ENCODE measurements at places on chromosomes 16 and 17. TPM values are rescaled to one million over a fixed set of nuclear protein-coding genes. Genes with fewer than 3 reads are reported as not detected.

The EME1 gene
- 1.2 TPM for total RNA-seq

The TRPV2 gene
- total RNA-seq, result 2.4 TPM

The TMEM107 gene
- total RNA-seq, result 23.6 TPM

DNA sequence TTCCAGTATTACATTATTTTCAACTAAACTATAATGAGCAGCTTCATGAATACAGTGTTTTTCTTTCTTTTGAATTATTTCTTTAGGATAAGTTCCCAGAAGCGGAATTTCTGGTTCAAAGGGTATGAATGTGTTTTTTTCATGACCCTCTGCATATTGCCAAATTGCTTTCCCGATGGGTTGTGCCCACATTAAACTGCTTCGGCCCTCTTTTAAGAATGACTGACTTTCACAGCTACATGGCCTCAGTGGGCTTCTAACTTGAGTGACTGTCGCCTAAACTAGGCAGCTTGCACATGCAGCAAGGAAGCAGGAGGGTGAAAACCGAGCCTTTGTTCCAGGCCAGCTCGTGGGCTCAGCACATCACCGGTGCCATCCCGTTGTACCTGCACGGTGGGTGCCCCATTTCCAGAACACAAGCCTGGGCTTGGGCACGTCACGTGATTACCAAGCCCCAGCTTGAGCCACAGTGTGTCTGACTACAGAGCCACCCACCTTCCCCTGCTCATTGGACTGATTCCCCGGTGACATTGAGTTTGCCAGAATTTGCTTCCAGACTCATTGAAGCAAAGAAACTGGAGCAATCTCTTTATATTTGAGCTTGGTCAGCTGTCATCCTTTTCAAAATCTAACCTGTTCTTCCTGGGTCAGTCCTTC lies 112.8 kb downstream of the CLEC16A start:
- peak; percentile 27 for DNase-seq

- no peak for DNase-seq
These were observed 2.6 kb upstream of the UNC119 start for GRCh38 chr17:28555022-28555421.

GRCh38 chr16:9820476-9821246 lies 361.6 kb downstream of the GRIN2A start:
- no peak for DNase-seq

GRCh38 chr17:15303851-15304250 lies 37.5 kb downstream of the TEKT3 start:
- no peak for DNase-seq

GRCh38 chr17:11950771-11951519 lies 46.3 kb downstream of the ZNF18 start:
- no peak for DNase-seq

Measured in frontal cortex (tissue), 4 donors.